ENCODE measurements at places on chromosomes 7 and 10.

GRCh38 chr10:14026325-14026724 is 304.4 kb downstream of the FRMD4A start:
- no peak for DNase-seq

DNA sequence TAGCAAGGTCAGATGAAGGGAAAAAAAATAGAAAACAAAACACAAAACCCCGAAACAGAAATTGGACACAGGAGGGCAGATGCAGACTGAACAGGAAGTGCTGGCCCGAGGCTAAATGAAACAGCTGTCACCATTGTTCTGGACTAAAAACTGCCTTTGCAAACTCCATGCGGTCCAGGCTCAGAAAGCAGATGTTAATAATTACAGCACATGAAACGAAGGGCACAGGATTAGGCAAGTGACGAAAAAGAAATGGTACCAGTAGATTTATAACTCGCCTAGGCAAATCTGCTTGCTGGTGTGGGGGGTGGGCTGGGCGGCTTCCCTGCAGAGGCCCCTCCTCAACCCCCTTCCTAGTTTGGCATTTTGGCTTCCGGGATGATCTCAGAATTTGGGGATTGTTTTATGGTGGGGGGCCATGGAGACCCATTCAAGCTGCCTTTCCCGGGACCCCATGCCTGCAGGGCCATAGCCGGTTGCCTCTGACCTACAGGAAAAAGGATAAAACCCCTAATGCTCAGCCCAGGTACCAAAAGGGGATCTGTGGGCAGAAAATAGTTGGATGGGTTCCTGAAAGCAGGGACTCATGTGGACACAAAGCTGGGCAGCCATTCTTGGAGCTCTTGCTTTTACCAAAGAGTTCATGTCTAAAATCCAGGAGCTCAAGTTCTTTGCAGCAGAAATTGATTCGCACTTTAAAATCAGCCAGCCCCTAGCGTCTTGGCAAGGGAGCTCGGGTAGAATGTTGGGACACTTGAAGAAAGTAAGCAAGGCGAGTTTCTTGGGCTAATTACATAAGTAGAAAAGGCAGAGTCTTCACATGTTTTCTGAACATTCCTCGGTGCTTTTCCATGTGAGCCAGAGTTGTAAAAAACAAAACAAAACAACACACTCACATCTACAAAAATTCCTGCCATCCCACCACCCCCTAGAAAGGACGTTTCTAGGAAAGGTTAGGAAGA is 39.0 kb upstream of the EMX2 start:
- DNase-seq: no peak

DNA sequence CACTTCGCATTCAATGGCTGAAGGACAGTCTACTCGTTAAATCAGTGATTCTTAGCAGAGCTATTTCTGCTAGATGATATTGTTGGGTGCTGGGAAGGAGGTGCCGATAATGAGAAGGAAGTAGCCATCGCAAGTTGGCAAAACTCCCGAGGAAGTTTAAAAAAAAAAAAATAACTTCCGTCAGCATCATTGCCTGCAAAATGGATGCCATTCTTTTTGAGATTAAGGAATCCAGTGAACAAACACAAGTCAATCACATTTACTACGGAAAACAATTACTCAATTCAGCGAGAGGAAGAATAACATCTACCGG is 74.4 kb upstream of the SFMBT2 start:
- DNase-seq: no peak

DNA sequence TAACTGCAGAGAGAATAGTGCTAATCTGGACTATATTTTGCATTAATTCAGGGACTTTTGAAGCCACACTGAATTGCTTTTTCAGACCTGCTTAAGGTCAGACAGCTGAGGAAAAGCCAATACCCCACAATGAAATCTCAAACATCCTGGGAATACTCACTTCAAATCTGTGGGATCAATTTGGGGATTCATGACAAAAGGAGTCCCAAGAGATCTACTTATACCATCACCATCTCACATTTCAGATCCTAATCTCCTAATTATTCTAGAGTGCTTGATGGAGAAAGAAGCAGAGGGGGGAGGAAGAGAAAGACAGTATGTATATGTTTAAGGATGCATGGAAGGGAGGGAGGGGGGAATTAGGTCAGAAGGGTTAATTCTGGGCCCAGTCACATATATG is 202.2 kb downstream of the CACNA2D1 start:
- DNase-seq: no peak

- DNase-seq: no peak
Observed at GRCh38 chr10:124640538-124641231, 103.5 kb downstream of the FAM53B start.

- DNase-seq: no peak
Observed at GRCh38 chr10:27741173-27742091, 4.2 kb downstream of the MKX start.

GRCh38 chr7:94741179-94741578 is 85.2 kb upstream of the SGCE start:
- no peak for DNase-seq

- no peak for DNase-seq
Observed at GRCh38 chr7:135184254-135184841, 13.8 kb upstream of the CYREN start.

DNA sequence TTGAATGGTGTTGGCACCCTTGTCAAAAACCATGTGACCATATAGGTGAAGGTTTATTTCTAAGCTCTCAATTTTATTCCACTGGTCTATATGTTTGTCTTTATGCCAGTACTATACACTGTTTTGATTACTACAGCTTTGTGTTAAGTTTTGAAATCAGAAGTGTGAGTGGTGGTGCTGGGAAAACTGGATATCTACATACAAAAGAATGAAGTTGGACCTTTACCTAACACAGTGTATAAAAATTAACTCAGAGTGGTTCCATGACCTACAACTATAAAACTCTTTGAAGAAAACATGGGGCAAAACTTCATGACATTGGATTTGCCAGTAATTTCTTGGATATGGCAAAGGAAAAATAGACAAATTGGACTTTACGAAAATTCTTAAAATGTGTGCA is 112.2 kb downstream of the NRF1 start:
- DNase-seq: no peak

- DNase-seq: no peak
Observed at GRCh38 chr7:79320741-79321473, 132.6 kb downstream of the MAGI2 start.

DNA sequence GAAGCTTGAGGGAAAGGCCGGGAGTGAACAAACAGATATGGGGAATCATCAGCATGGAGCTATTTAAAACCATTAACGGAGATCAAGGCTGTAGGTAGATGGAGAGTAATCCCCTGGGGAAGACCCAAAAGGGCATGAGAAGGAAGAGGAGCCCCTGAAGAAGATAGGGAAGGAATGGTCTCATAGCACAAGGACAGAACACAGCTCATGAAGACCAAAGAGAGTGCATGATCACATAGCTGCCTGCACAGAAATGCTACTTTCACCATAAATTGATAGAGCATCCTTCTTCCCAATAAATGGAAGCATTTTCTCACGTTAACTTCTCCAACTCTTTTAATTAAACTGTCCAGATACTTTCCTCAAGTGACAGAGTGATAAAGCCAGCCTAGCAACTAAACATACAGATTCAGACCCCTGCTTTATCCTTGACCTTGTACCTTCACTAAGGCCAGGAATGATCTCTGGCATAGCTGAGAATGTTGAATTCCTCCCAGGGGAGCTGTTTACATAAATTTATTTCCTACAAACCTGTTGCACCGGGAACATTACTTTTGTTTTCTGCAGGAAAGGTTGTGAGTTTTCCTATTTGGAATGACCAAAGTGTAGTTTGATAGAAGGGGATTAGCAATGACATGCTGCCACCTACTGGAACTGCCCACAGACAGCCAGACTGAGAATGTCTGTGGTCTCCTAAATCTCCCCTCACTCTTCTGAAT is 110.8 kb upstream of the LRGUK start:
- DNase-seq: no peak

DNA sequence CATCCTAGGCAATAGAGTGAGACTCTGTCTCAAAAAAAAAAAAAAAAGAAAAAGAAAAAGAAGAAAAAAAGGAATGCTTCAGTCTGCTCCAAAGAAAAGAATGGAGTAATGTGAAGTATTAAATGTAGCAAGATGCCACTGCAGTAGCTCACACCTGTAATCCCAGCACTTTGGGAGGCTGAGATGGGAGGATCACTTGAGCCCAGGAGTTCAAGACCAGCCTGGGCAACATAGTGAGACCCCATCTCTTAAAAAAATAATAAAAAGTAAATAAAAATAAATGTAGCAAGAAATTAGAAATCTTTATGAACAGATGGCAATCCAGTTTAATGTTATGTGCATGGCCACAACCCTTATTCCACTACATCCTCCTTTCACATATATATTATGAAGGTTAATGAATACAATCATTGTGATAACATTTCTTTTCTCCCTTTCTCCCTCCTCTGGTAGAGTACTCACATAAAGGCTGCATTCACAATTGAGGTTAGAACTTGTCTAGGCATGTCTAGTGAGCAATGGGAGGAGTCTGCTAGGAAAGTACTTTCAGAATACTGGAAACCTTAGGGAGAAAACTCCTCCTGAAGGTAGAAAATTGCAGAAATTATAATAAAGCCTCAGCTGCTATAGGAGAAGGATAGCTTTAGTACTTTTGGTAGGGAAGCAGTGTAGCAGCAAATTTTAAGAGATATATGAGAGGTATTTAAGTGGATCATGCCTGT is 20.4 kb downstream of the KLLN start:
- DNase-seq: no peak

- no peak for DNase-seq
Observed at GRCh38 chr10:109744020-109744419, 179.3 kb downstream of the XPNPEP1 start.

Data from germinal center (tissue), 1 donor.